ENCODE measurements at places on chromosomes 3 and 15. TPM values are rescaled to one million over a fixed set of nuclear protein-coding genes. Genes with fewer than 3 reads are reported as not detected.

The CPLX3 gene
- 0.10 TPM for polyA plus RNA-seq

DNA sequence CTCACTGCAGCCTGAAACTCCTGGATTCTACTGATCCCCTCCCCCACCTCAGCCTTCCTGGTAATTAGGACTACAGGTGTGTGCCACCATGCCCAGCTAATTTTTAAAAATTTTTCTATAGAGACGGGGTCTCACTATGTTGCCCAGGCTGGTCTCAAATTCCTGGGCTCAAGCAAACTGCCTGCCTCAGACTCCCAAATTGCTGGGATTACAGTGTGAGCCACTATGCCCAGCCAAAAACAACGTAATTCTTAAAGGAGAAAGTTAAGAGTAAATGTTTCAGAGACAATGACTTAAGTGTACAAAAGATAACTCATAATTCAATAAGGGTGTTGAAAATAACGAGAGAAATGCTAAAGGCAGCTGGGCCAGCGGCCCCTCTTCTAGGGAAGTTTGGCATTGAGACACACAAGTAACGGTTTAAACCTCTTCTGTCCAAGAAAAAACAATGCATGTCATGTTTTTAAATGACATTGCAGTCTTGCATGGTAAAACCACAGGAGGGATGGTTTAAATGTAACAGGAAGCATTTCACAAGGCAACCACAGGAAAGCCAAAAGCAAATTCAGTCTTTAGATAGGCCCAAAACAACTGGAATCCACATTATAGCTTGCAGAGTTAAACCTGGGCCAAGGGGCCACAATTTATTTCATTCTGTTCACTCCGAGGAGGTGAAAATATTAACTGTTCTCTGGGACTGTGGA is 5.1 kb downstream of the PROK2 start:
- DNase-seq = peak; percentile 31

DNA sequence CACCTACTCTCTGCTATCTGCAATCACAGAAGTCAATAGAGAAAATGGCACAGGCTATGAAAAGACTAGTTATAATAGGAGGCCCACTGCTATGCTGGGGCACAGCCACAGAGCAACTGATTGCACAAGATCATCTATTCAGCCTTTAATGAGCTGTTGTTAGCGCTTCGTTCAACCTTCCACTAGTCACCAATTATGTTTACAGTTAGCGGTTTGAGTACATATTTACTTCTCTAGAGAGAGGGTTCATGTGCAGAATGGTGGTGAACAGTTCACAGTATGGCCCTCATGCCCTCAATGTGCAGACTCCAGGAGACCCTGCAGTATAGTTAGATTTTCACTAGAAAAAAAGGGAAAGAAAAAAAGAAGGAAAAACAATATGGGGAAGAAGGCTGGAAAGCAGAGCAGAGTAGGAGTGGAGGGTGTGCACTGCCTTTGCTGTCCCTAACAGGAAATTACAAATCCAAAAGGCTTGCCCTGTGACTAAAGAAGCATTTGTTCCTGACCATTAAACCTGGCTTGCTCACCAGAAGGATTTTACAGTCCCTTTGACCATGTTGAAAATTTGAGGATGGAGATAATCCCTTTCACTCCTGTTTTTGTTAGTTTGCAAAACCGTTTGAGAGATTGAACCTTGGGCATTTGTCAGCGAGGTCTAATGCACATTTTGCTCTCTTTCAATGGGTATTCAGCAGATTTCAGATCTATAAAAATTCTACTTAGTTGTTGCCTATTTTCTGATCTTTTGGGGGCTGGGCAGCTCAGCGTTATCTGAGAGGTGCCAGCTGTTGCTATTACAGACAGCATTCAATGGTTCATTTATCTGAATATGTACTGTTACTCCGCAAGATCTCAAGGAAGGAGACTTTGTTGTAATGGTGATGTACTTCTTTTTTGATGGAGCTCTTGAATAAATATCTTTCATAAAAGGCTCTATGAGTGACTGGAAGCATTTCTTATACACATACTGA is 296.1 kb downstream of the LSAMP start:
- no peak for DNase-seq

GRCh38 chr15:83999396-84000135 is 236.0 kb upstream of the GOLGA6L4 start:
- DNase-seq = peak; percentile 55

Measured in muscle of back (tissue), 13 donors.